Brain pericyte (primary cell): ENCODE measurements at places on chromosomes 11 and 22.

DNA sequence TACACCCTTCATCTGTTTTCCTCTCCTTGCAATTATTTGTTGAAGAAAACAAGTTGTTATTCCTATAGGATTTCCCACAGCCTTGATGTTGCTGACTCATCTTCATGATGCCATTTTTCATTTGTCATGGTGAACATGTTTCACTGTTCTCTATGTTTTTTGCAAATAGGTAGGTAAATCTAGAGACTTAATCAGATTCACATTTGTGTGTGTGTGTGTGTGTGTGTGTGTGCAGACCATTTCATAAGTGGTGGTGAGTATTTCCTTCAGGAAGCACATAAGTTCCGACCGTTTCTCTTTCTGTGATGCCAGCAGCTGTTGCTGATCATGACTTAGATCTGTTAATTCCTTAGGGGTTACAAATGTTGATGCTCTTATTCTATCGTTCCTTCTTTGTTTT lies 80.3 kb upstream of the IZUMO1R start:
- no peak for DNase-seq

DNA sequence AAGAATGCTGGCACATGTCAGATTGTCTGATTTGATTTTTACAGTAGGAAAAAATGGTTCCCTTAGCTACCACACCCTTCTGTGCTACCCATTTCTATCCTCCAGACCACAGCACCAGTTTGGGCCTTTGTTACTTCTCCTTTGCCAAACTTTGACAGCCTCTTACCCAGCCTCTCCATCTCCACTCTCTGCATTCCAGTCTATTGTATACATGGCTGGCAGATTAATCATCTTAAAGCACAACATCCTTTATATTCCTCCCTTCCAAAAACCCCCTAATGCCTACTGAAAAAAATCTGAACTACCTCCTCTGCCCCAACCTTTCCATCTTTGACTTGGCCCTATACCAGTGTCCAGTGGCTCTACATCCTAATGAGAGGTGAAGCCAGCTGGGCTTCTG lies 10.8 kb upstream of the PANX1 start:
- DNase-seq, result no peak

DNA sequence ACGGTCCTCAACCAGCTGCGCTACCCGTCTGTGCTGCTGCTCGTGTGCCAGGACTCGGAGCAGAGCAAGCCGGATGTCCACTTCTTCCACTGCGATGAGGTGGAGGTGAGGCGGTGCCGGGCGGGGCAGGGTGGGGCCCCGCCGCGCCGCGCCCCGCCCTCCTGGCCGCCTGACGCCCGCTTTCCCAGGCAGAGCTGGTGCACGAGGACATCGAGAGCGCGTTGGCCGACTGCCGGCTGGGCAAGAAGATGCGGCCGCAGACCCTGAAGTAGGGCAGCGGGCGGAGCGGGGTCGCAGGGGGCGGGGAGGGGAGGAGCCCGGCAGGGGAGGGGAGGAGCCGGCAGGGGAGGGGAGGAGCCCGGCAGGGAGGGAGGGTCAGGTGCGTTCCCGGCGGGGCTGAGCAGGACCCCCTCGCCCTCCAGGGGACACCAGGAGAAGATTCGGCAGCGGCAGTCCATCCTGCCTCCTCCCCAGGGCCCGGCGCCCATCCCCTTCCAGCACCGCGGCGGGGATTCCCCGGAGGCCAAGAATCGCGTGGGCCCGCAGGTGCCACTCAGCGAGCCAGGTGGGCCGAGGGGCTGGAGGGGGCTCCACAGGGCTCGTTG lies 14.7 kb downstream of the EPS8L2 start:
- no peak for DNase-seq

DNA sequence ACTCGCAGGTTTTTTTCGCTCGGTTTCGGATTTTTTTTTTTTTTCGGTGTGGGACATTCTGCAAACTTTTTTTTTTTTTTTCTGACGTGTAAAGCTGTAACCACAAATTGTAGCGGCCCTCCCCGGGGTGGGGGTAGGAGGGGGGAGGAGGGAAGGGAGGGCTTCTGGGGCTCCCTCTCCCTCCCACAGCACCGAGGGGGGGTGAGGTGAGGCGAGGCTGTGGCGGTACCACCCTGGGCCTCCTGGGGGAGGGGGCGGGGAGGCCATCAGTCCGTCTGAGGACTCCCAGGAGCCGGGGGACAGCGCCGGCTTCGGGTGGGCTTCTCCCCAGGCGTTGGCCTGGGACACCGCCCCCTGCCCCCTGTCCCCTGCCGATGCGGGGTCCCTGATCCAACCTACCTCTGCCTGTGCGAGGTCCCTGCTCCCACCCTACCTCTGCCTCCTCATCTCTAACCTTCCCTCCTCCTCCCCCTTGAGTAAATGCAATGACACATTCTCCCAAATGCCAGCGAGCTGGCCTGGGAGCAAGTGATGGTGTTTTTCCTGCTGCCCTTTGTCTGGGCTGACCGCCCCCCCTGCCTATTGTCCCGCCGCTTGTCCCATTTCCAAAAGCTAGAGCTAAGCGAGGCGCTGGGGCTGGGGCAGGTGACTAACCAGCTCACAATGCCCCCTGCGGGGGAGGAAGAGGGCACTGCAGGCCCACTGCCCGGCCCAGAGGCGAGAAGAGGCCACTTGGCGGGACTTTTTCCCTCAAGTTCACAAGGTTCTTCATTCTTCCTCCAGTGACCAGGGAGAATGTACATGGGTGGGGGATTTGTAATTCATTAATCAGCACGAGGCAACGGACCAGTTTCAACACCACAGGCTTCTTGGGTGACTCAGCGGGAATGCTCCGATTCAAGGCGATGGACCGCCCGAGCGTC lies 511 bp upstream of the CLCF1 start:
- no peak for DNase-seq

GRCh38 chr11:55658608-55659007 lies 3.4 kb upstream of the OR4C6 start:
- no peak for DNase-seq

DNA sequence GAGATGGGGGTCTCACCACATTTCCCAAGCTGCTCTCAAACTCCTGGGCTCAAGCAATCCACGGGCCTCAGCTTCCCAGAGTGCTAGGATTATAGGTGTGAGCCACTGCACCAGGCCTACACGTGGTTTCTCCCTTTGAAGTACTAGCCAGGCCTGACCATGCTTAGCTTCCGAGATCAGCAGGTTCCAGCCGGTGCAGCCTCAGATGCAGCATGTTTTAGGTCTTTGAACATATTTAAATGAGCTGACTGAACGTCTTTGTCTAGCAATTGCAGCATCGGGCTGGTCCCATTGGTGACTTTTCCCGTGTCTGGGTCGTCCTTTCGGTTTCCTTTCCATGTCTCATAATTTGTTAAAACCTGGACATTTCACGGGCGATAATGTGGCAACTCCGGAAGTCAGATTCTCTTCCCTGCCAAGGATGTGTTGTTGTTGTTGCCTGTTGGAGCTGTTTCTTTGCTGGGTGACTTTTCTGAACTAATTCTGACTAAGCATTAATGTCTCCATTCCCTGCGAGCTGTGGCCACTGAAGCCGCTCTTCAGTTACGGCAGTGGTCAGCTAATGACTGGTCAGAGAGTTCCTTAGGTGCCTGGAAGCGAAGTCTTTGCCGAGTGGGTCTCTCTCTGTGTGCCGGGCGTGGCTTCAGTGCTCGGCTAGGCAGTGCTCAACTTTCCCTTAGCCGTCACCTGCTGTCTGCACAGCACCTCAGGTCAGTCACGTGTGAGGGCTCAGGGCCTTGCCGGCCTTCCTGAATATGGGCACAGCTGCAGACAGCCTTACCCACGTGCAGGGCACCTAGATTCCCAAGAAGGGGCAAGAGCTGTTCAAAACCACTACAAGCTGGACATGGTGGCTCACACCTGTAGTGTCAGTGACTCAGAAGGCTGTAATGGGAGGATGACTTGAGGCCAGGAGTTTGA lies 3.8 kb upstream of the CYP2D6 start:
- DNase-seq, result no peak

GRCh38 chr11:8312986-8313385 lies 49.3 kb upstream of the LMO1 start:
- DNase-seq, result no peak
